MV-4-11 (cell line): ENCODE measurements at places on chromosomes 12 and 14.

DNA sequence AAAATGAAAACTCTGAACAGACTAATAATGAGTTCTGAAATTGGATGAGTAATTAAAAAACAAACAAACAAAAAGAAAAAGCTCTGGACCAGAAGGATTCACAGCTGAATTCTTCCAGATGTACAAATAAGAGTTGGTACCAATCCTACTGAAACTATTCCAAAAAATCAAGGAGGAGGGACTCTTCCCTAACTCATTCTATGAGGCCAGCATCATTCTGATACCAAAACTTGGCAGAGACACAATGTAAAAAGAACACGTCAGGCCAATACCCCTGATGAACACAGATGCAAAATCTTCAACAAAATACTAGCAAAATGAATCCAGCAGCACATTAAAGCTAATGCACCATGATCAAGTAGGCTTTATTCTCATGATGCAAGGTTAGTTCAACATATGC, 183.9 kb upstream of the CNOT2 start:
- DNase-seq, result no peak

DNA sequence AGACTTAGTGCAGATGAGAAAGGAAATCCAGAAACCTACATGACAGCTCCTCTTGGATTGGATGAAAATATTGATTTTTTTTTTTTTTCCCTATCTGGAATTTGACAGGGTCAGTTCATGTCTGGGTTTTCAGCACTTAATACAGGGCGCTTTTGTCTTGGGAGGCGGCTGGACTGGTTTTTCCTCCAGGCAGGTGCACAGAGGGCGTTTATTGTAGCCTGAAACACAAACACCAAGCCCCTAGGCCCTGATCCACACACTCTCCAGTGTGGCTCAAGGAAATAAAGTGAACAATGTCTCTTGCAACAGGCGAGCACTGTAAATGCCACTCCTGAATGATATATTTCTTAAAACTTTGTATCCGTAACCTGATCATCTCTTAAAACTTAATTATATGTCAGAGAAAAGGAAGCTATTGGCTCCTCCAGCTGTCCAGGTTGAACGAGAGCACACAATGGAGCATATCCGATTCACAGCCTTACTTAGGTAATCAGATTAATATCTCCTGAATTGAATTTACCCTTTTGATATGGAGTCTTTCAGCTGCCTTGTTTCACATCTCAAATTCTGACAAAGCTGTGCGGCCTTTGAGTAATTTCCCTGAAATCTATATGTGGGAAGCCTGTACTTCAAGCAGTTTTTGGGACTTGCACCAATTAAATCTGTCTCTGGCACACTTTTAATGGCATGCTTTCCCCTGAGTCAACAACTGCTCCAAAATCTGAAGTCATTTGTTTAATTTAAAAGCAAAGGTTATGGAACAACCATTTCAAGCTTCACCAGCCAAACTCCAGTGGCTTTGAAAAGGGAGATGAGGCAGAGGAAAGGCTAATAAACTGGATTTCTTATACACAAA, 485.7 kb downstream of the ZFP36L1 start:
- DNase-seq, result no peak

GRCh38 chr12:78376257-78376656, 488.3 kb upstream of the SYT1 start:
- DNase-seq, result no peak

- no peak for DNase-seq
These were observed 150.3 kb upstream of the PTPRQ start for GRCh38 chr12:80293759-80294158.

DNA sequence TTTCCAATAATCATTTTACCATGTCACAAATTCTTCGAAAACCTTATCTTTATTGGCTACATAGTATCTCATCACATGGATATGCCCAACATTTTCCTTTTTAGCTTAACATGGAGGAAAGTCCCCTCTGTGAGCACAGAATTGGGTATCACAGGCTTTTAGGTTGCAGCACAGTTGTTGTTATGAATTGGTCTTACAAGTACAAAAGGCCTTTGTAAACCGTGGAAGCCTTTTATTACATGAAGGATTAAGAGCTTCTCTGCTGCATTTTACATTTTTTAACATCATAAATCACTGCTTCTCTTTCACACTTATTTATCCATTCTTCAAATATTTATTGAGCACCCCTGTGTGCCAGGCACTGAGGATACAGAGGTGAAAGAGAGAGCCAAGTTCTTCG, 26.2 kb downstream of the UBE3B start:
- no peak for DNase-seq

GRCh38 chr12:78060186-78060585, 229.5 kb downstream of the NAV3 start:
- DNase-seq, result peak; percentile 6

- DNase-seq, result peak; percentile 50
These were observed 80.8 kb downstream of the MNAT1 start for GRCh38 chr14:60815371-60815770.

- no peak for DNase-seq
These were observed 332.5 kb downstream of the VRK1 start for GRCh38 chr14:97129639-97130038.

- no peak for DNase-seq
These were observed 42.9 kb upstream of the KRAS start for GRCh38 chr12:25293653-25294052.

- no peak for DNase-seq
These were observed 38.3 kb upstream of the TMTC2 start for GRCh38 chr12:82648259-82648909.

GRCh38 chr14:100200311-100200710, 38.6 kb upstream of the YY1 start:
- DNase-seq, result no peak

DNA sequence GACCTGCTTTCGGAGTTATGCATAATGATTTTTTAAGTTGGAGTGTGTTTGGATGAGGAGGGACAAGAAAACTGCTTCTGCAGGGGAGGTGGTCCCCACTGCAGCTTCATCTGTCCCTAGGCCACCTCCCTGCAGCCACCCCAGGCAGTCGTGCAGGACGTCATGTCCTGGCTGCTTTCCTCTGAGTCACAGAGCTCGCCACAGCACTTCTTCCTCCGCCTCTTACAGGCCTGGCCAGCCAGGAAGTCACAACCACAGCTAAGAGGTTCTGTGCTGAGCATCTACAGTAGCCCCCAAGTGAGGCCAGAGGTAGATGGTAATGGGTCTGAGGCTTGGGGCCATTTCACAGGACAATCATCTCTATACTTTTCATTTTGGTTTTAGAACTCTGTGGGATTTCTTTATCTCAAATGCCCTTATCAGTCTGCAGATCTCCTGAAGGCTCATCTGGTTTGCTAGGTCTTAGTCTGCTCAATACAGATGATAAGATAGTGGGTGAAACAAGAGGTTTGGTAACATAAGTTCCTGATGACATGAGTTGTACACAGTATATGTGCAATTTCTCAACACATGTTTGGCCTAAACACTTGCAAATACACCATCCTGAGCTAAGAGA, 106.4 kb downstream of the ARF6 start:
- peak; percentile 86 for DNase-seq

DNA sequence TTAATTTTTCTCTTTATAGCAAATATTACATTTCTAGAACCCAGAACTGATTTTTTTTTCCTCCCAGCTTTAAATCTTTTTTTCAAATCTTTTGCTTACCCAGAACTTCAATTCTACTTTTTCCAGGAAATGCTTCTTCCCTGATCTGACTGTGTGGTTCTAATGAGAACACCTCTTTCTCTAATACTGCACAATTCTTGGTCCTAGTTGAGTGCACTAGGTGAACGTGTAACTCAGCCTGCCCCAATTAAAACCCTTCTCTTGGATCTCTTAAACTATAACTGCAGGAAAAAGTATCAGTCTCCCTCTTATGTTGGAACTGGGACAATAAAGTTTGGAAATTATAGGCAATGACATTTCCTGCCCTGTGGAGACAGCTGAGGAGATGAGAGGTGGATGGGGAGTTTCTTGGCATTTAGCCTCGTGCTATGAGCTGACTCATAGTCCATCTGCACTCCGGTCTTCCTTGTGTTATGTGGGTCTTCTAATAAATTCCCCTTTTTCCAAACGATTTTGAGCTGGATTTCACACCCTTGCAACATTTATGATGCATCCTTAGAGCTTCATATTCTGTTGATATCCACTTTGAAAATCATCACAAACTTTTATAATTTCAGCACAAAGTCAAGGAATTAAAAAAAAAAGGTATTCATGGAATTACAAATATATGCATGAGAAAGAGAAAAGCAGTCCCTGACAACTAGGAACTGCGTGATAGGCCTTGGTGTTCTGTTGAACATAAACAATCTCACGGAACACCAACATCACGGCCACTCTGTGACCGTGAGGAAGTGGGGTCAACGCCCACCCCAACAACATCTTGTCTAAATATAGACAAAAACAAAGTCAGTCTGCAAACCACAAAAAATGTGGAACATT, 52.4 kb downstream of the BRMS1L start:
- DNase-seq, result no peak

DNA sequence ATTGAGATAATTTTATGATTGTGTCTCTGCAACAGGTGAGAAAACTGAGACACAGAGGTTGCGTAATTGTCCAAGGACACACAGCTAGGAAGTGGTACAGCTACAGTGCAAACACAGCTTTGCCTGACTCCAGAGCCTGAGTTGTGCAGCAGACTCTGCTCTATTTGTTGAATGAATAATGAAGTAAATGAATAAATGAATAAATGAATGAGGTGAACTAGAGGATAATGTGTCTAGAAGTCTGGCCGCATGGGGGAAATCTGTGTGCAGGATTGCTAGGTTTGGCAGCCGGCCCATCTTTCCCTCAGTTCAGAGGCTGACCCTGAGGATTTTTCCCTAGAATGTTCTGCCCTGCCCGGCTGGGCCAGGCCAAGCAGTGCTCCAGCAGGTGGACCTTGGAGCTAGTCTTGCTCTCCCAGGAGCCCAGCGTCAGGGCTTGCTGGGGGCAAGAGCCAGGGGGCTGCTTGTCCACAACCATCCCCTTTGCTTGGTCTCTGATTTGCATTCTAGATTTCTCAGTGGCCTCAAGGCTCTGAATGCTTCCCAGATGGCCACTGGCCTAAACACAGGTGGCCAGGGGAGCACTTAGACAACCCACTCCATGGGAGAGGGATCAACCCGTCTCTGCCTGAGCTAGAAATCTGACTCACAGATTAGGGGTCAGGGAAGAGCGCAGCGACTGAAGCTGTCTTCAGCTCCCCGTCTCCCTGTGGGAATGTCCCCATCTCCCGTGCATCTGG, 225.2 kb downstream of the C12orf75 start:
- DNase-seq, result no peak

DNA sequence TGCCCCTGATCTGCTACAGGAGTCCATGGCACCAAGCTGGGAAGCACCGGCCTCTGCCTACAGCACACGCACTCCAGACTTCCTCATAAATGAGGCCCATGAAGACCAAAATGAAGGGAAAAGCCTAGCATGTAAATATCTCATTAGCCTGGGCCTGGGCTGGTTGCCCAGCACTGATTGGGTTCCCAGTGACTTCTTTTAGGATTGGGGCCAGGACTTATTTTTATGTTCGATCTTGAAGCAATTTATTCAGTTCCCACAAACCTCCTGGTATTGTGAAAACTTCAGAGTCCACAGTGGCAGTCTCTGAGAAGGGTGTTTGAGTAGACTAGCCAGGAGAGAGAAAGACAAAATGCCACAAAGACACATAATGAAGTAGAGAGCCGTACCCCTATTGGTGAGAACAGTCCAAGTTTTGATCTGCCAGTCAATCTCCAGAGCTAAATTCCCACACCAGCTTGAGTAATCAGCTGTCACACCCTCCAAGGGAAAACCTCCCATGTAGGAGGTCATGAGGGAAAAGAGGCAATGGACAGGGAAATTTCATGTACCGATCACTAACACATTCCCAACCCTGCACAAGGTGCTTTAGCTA, 78.2 kb downstream of the PHLDA1 start:
- no peak for DNase-seq

DNA sequence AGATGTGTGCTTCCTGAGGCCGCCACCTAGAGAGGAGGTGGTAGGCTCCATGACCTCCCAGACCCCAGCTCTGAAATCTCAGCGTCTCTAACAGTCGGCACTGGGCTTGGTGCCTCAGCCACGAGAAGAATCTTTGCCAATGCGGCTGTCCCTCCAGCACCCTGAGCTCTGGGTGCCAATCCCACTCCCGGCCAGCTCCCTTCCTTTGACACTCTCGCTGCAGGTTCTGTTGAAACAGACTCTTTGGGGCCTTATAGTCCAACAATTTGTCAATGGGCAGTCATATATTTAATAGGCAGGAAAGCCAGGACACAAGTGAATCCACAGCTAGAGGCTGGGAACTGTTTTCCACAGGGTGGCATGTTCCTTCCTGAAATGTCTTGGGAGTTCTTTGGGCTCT, 52.8 kb downstream of the PRMT8 start:
- DNase-seq, result no peak

- DNase-seq, result no peak
These were observed 247.8 kb upstream of the OR4E1 start for GRCh38 chr14:21921453-21921852.

DNA sequence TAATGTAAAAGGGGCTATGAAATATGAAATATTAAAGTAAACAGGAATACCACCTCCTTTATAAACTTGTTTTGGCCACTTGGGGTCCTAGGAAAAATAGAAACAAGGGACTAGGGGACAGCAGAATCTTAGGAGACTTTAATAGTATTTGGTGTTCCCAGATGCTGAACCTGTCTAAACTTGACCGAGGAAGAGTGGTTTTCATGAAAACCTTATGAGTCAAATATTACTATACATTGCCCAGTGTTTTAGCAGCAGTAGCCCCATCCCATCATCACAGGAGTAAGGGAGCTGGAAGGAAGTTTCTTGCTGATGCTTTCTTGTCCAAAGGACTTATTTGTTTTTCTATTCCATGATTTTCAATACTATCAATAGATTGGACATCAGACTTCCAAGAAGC, 177.5 kb upstream of the CAND1 start:
- no peak for DNase-seq

DNA sequence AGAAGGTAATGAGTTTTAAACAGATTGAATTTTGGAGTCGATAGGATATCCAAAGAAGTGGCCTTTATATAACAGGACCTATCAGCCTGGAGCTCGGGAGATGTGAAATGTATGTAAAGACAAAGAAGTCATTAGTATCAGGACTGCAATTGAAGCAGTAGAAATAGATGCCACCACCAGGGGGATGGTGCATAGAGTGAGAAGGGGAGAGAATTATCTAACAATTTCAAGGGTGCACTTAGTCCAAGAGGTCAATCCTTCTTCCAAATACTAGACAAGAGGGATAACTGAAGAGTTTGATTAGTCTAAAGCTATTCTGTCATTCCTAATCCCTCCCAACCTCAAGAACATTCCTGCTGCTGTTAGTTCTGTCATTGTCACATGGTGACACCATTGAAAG, 127.8 kb downstream of the CFAP54 start:
- DNase-seq, result no peak

GRCh38 chr14:94472842-94473241, 3.2 kb downstream of the SERPINA9 start:
- DNase-seq, result no peak

- no peak for DNase-seq
These were observed 61.5 kb downstream of the PRKCH start for GRCh38 chr14:61382842-61383241.
